ENCODE measurements at places on chromosomes 12 and 14.

GRCh38 chr12:5170844-5171243 lies 127.2 kb downstream of the KCNA5 start:
- no peak for DNase-seq

GRCh38 chr12:40156021-40156764 lies 50.3 kb upstream of the SLC2A13 start:
- DNase-seq = peak; percentile 33

GRCh38 chr12:1474041-1474573 lies 120.3 kb downstream of the FBXL14 start:
- no peak for DNase-seq

DNA sequence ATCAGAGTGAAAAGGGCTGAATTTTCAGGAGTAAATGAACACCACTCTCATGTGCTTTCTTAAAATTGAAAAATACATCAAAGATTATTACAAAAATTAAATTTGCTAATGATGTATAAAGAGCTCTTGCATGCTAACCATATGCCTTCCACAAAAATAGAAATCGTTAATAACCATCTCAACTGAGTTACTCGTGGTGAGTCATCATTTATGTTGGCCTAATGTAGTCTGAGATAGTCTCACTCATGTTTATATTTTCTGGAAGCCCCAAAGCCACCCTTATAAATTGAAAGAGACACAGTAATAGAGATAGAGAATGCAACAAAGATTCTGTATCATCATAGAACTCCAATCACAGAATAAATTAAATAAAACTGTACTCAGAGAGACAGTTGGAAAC lies 131.2 kb downstream of the KCNH5 start:
- DNase-seq = no peak

DNA sequence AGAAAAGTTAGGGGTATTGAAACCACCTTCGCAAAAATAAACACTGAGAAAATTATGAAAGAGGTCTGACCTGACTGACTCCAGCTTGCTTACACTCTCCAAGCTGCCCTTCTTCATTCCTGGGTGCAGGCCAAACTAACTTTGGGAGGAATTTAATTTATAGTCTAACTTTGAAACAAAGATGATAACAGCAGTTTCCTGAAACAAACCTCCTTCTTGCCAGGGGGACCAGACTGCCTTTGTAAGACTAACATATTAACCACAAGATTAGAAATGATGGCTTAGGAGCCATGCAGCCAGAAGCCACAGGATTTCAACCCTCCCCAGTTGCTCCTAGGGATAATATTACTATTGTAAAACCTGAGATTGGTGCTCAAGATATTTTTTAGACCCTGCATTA lies 13.8 kb upstream of the EEA1 start:
- no peak for DNase-seq

DNA sequence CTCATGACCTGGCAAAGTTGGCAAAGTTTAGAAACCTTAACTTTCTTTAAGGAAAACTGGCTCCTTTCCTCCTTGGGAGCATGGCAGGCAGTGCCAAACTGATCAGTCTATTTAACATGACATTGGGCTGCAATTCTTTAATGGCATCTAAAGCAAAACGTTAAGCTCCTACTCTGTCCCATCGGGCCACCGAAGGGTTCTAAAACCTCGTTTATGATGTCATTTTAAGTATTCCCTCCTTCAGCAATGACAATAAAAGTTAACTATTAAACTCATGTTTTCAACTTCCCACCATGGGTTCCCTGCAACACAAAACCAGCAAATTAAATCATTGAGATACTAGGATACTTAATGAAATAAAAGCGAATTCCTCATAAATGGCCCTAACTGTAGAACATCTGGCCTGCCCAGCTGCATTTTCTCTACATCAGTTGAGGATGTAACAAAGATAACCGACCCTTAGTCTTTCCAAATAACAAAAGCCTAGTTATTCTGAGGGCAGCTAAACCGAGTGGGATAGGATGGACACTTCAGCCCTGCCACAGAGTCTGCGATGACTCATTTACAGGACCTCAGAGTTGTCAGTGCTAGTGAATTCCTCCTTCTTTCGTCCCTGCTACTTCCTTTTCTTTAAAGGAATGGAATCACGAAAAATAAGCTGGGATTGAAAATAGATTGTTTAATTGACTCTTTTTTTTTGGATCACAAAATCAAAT lies 34.5 kb upstream of the RIC8B start:
- DNase-seq = no peak

GRCh38 chr12:108570743-108571608 lies 8.6 kb downstream of the ISCU start:
- no peak for DNase-seq

DNA sequence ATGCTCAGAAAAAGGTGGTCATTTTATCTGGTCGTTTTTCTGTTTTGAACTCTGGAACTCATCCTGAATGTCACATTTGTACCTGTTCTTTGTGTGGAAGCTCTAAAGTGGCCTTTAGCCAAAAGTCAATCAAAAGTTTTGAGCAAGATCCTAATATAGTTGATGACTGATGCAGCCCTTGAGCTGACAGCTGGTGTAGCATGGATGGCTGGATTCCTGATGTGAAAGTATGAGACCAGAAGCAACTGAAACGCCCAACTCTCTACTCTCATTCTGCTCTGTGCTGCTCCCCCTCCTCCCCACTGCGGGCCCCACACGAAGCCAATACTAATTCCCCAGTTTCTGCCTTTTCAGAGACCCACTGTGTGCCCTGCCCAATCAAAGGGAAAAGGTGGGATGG lies 10.3 kb upstream of the MYH7 start:
- DNase-seq = no peak

GRCh38 chr12:97177481-97177880 lies 270.4 kb downstream of the NEDD1 start:
- no peak for DNase-seq

DNA sequence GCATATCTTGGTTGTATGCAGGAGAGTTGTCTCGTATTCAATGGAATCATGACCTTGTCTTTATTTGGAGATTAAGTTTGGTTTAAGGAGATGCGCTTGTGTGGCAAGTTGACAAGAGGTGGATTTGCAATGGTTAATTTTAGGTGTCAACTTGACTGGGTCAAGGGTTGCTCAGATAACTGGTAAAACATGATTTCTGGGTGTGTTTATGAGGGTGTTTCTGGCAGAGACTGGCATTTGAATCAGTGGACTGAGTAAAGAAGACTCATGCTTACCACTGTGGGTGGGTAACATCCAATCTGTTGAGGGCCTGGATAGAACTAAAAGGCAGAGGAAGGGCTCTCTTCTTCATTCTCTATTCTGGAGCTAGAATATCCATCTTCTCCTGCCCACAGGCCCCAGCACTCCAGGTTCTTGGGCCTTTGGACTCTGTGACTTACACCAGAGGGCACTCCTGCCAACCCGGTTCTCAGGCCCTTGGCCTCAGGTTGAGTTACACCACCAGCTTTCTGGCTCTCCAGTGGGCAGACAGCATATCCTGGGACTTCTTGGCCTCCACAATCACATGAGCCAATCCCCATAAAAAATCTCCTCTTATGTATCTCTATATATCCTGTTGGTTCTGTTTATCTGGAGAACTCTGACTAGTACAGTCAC lies 141.5 kb upstream of the ARID2 start:
- DNase-seq = no peak

GRCh38 chr12:112183141-112184021 lies 58.0 kb downstream of the TRAFD1 start:
- DNase-seq = no peak

DNA sequence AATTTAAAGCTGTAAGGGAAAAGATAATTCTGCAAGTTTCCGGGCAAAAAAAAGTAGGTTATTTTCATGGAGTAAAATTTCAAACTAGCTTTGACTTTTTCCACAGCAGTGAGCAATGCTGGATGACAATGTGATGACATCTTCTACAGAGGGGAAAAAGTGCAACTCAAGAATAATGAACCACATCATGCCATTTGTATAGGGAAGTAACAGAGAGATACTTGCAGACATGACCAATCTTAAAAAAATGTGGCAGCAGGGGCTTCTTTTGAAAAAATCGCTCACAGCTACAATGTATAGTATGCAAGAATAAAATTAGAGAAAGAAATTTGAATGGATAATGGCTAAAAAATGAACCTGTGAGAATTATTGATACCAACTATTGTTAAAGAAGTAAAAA lies 115.5 kb downstream of the DHRS2 start:
- DNase-seq = no peak

- DNase-seq = no peak
Measured at GRCh38 chr14:34997762-34998161, 15.0 kb downstream of the SRP54 start.

DNA sequence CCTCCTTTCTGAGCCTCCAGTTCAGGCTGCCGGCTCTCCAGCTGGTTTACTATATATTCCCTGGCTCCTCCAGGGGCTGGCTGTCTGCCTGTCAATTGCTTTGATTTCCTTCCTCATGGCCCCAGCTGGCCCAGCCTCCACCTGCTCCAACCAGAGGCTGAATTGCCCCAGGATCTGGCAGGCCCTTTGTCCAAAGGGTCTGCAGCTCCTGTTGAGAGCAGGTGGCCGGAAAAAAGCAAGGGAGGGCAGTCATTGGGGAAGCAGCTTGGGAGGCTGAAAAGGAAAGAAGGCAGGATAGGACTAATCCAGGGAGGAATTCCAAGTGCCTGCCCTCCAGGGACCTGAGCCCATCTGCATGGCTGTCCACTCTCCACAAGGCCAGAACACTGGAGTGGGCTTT lies 25.3 kb downstream of the PAH start:
- no peak for DNase-seq

GRCh38 chr14:56004786-56005185 lies 113.4 kb upstream of the PELI2 start:
- no peak for DNase-seq

Data from NCI-H1105 (cell line).